Thyroid gland (tissue), 4 donors: ENCODE measurements at places on chromosomes 6 and 20.

- no peak for DNase-seq
These were observed 73.0 kb upstream of the TSHZ2 start for GRCh38 chr20:52899041-52899608.

DNA sequence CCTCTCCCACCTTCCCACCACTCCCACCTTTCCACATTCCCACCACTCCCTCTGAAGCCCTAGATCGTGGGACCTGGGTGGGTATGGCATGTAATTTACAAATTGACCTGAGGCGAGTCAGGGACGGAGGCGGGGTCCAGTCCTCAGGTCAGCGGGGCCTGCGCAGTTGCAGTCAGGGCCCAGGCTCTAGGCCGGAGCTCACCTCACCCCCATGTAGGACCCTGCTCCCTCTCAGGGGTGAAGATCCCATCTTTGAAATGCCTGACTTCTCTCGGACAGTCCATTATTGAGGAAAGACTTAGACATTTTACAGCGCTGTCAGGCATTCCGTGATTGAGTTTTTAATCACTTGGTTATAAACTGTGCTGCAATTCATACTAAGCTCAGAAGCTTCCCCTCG is 10.5 kb downstream of the THBS2 start:
- no peak for DNase-seq

GRCh38 chr20:3459881-3460307 is 10.9 kb upstream of the ATRN start:
- peak; percentile 76 for DNase-seq

DNA sequence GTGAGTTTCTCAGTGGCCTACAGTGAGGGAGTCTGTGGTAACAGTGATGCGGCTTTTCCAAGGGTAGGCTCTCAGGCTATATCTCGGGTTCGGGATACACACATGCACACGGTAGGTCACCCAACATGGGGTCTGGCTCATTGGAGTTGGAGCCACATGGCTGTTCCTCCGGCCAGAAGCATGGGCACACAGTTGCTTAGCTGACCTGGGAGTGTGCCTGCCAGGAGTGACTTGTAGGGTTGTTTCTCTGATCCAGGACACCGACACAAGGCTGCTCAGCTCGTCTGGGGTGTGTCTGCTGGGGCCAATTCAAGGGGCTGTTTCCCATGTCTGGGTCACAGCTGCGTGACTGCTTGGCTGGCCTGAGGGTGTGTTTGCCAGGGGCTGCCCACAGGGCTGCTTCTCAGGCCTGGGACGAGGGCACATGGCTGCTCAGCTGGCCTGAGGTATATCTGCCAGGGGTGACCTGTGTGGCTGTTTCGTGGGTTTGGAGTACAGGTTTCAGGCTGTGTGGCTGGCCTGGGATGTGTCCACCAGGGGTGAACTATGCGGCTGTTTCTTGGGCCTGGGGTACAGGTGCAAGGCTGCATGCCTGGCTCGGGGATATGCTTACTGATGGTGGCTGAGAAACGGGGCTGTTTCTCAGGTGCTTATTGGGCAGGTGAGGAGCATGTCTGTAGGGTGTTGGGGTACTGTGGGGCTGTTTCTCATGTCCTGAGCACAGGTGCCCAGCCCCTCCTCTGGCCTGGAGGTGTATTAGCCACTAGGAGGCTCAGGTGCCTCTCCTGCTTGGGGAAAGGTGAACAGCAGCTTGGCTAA is 15.2 kb downstream of the KIF25 start:
- no peak for DNase-seq

- no peak for DNase-seq
These were observed 82.4 kb upstream of the TOX2 start for GRCh38 chr20:43832096-43832816.

DNA sequence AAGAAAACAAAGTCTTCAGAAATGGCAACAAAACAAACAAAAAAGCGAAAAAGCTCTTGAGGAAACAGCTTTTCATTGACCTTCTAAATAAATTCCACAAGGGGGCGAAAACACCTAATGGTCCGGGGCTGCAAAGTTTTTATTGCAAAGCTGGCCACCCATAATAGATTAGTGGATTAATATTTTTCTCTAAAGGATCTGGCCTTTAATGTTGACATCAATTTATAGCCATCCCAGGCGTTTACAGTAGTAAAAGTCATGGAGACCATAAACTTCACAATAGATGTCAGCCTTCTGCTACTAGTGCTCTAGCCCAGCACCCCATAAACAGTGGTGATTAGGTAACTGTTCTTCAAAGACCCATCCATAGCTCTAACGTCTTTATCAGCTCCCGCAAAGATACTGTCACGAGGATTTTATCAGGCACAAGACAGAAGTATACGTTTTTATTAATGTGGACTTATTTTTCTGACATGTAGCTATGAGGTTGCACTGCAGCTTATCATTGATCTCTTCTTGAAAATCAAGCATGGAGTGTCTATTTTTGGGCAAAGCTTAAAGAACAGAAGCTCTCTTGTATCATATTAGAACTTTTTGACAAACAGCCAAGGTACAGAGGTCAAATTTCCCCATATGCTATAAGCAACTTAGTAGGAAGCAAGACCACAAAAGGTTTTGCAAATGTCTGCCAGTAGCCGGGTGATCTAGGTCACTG is 4.7 kb downstream of the CITED2 start:
- DNase-seq = peak; percentile 23
